Mesothelial cell of epicardium (in vitro differentiated cells): ENCODE measurements at places on chromosomes 4 and X. TPM values are rescaled to one million over a fixed set of nuclear protein-coding genes. Genes with fewer than 3 reads are reported as not detected.
A peak's percentile ranks its signal among the peaks of the same experiment; 100 is the strongest.

The ANOS1 gene
- 3.7 to 5.1 TPM (median 4.3 TPM) in 3 replicates for total RNA-seq

The ITGB1BP2 gene
- 3.7 to 4.4 TPM (median 3.7 TPM) in 3 replicates for total RNA-seq

The RAPGEF2 gene
- 46.7 to 50.2 TPM (median 49.4 TPM) in 3 replicates for total RNA-seq

The ZXDB gene
- total RNA-seq, result 9.0 to 9.7 TPM (median 9.4 TPM) in 3 replicates

The CT83 gene
- total RNA-seq, result not detected in 3 replicates

The CFI gene
- total RNA-seq, result 485 to 506 TPM (median 505 TPM) in 3 replicates

The RNF175 gene
- 2.3 to 4.3 TPM (median 2.5 TPM) in 3 replicates for total RNA-seq

The RTL3 gene
- total RNA-seq, result not detected in 3 replicates

The JAKMIP1 gene
- total RNA-seq, result not detected in 3 replicates

DNA sequence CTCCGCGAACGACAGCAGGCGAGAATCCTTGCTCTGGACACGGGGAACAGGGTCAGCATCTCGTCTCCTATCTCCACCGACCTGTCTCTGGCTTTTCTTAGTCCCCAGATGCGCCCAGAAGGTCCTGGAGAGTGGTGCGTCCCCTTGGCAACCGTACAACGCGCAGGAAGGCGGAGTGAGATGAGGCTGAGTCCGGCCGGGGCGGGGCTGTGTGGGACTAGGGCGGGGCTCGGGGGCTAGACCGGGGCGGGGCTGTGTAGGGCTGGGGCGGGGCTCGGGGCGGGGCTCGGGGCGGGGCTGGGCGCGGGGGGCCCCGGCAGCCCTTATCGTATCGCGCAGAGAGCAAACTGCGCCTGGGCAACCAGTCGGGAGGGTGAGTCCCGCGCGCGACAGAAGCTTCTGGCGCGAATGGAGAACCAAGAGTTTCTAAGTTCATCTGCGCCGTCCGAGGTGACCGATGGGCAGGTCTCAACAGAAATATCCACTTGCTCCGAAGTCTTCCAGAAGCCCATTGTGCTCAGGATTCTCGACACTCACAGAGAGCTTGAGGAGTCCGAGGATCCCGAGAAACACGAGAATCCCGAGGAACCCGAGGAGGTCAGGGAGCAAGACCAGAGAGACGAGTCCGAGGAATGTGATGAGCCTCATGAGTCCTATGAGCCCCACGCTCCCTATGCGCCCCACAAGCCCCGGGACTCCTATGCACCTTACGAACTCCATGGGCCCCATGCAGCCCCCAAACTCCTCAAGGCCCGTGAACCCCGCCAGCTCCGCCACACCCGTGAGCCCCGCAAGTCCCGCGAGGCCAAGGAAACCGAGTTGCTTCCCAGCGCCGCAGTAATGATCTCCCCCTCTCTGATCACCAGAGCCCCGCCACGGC lies 24.9 kb downstream of the ARL9 start:
- H3K4me3 ChIP-seq, result peak overlapping the region; percentile 65
- DNase-seq, result peak; percentile 87
- H3K27ac ChIP-seq, result no peak overlapping the region
- peaks cover 34% of the 10 kb centered on the region for H3K27me3 ChIP-seq
- peaks cover 4% of the 10 kb centered on the region for H3K4me1 ChIP-seq

DNA sequence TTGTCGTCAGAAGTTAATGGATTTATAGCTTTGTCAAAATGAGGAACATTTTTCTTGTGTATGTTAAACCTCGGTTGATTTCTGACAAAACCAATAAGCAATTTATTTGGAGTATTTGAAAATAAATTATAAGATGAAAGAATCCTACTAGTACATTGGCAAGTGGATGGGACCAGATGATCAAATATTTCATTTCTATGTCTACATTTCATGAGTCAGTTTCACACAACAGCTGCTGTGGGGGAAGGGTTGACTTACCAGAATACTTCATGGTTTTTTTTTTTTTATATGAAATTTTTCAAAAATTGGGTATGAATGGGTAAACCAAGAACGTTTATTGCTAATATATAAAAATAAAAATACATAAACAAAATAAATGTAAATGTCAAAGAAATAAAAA lies 39.4 kb downstream of the RAPGEF2 start:
- H3K4me3 ChIP-seq, result no peak overlapping the region
- no peak for DNase-seq
- H3K4me1 ChIP-seq, result peaks cover 34% of the 10 kb centered on the region
- H3K36me3 ChIP-seq, result no peaks in the 10 kb centered on the region

DNA sequence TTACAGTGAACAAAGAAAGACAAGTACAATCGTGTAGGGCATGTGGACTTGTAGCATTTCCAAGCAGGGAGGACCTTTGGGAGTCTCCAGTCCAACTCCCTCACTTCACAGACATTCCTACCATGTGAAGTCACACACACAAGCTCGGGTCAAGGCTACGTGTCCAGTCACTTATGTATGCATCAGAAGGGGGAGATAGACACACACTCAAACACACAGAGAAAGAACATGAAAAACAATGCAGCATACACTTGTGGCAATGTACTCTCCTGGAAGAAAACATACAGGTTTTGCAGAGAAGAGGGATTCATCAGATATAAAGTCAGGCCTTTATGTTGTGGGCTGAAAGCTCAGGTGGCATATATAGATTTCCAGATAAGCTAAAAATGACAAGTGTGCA lies 136.1 kb upstream of the MID1 start:
- H3K36me3 ChIP-seq, result peaks cover 3% of the 10 kb centered on the region
- no peak for DNase-seq
- H3K27ac ChIP-seq, result peak overlapping the region; percentile 85

DNA sequence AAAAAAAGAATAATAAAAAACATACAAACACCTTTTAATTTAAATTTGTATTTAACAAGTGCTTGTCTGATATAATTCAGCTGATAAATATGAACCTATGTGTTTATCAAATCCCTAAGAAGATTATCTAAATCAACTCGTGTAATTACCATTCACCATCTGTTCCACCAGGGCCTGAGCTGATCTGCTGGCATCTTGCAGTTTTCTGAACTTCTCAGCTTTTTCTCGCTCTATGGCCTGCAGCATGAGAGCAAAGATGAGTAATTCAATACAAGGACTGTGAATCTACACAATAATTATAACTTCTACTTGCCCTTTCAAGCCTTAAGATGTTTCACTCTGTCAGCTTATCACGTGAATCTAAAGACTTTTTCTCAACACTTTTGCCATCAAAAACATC lies 709.7 kb downstream of the DMD start:
- H3K27ac ChIP-seq, result peak overlapping the region; percentile 50
- no peak for DNase-seq
- H3K27me3 ChIP-seq, result no peaks in the 10 kb centered on the region

GRCh38 chr4:37687194-37687562 lies 1.0 kb upstream of the RELL1 start:
- H3K4me1 ChIP-seq, result peaks cover 14% of the 10 kb centered on the region
- H3K27ac ChIP-seq, result peak overlapping the region; percentile 32
- peaks cover 21% of the 10 kb centered on the region for H3K27me3 ChIP-seq
- peak overlapping the region; percentile 73 for H3K4me3 ChIP-seq
- DNase-seq, result no peak

DNA sequence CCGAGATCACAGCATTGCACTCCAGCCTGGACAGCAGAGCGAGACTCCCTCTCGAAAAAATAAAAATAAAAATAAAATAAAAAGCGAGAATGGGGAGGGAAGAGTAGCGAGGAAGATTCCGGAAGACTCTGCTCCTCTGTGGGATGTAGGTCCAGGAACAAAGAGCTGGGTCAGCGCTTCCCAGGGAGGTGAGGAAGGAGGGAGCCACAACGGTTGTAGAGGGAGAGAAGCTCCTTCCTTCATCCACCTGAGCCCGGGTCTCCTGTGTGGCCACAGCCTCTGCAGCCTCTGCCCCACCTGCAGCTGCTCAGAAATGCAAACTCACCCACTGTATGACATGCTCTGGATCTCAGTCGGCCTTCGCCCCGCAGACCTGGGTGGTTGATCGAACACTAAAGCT lies 3.8 kb upstream of the PPP2R3B start:
- H3K4me1 ChIP-seq, result peaks cover 2% of the 10 kb centered on the region
- no peaks in the 10 kb centered on the region for H3K27me3 ChIP-seq
- H3K4me3 ChIP-seq, result no peak overlapping the region

GRCh38 chr4:32117693-32118092 lies 1397.5 kb downstream of the PCDH7 start:
- H3K36me3 ChIP-seq, result no peaks in the 10 kb centered on the region
- no peaks in the 10 kb centered on the region for H3K27me3 ChIP-seq
- H3K27ac ChIP-seq, result no peak overlapping the region
- DNase-seq, result no peak
- H3K4me1 ChIP-seq, result no peaks in the 10 kb centered on the region

DNA sequence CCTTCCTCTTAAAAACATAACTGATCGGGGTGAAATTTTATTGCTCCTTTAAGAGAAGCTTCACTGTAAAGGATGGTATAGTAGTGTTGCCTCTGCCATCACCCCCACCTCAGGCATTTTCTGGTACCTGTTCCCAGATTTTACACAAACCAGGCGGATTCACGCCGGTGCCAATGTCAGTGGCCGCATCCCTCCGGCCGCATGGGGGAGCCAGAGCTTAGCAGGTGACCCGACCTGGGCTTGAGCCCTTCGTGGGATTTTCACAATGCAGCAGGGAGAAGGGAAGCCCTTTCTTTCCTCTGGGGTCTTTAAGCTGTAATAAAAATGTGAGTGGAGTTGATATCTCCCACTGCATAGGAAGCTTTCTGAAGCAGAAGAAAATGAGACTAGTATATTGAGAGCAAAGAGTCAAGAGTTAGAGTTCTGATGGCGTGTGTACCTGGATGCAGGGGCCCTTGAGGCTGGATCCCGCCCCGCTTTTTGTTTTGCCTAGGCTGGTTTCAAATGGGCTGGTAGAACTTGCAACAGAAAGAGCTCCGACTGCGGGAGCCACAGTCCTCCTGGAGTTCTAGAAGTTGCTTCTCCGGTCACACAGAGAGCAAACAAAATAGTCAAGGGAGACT lies 59.4 kb downstream of the POLR2B start:
- H3K27ac ChIP-seq, result peak overlapping the region; percentile 59
- H3K4me3 ChIP-seq, result peak overlapping the region; percentile 23
- peaks cover 6% of the 10 kb centered on the region for H3K36me3 ChIP-seq
- H3K27me3 ChIP-seq, result no peaks in the 10 kb centered on the region
- DNase-seq, result peak; percentile 83

DNA sequence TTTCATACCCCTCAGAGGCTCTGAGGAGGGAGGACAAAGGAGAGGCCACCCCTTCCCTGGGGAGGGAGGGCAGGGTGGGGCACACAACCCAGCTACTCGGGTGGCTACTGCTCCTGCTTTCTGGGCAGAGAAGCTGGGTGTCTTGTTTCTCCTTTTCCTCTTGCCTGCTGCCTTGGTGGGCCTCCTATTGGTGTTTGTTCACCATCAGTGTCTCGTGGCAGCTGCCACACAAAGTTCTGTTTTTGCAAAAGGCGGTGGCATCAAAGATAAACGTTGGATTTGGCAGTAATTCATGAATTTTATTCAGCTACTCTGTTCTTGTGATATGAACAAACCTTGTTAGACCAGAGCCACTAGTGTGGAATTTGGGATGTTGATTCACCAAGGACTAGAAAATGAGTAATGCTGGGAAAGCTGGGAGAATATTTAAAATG lies 153.0 kb upstream of the SCML1 start:
- H3K4me1 ChIP-seq, result peaks cover 27% of the 10 kb centered on the region
- H3K4me3 ChIP-seq, result no peak overlapping the region
- no peak for DNase-seq
- no peak overlapping the region for H3K27ac ChIP-seq

DNA sequence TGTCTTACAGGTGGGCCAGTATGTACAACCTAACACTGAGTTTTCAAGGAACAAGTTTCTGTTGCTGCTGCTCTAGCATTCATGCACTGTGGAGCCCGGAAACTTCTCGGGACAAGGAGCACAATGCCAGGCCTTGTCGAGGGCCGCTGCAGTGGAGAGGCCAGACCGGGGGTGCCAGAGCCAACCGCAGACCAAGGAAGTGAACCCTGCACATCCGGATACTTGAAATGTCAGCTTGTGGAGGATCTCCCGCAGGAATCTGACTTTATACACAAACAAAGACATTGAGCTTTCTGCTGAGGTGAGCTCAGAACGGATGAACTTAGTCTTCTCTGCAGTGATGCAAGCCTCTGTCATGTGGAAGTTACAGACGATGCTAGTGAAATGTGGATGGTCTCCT lies 99.5 kb downstream of the ZNF827 start:
- DNase-seq, result no peak
- no peak overlapping the region for H3K4me3 ChIP-seq
- H3K4me1 ChIP-seq, result no peaks in the 10 kb centered on the region
- H3K27me3 ChIP-seq, result no peaks in the 10 kb centered on the region
